ENCODE measurements at places on chromosomes 7 and 10. TPM values are rescaled to one million over a fixed set of nuclear protein-coding genes. Genes with fewer than 3 reads are reported as not detected.

GRCh38 chr10:99412099-99412498 lies 18.3 kb downstream of the GOT1 start:
- no peaks in the 10 kb centered on the region for H3K4me1 ChIP-seq
- H3K4me3 ChIP-seq: no peak overlapping the region
- H3K27me3 ChIP-seq: no peaks in the 10 kb centered on the region
- DNase-seq: no peak

DNA sequence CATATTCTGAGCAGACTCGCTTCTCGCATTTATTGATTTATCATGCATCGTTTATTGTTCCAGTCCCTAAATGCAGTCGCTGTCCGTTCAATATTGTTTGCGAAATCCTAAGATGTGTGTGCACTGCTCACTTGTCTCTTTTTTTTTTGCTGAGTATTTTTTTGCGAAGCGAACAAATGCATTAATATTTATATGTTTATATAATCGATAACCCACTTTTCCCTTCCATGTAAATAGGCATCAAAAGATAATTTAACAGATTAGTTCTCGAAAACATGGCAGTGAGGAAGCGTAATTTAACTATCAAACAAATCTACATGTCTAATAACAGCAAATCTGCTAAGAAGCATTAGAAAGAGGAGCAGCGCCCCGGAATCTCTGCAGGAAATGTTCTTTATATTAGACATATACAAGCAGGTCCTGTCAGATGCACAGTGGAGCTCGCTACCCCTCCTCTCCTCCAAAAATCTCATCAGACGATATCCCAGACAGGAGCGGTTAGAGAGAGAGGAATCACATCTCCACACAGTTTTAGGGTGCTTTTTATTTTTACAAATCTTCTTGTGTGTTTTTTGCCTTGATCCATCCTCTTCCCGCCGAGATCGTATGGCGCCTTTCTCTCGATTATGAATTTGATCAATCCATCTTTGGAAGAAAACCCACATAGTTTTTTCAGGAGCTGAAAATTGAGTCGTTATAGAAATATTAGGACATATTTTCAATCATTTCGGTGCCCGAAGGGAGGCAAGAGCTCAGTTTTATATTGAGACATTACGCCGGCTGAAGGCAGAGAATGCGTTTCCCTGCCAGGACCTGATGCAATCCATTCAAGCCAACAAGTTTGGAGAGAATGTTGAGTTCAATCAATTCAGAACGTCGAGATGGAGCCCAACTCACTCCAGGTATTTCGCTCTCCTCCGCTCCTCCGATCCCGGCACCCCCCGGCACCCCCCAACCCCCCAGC lies at the start of gene ARID5B:
ARID5B (plus strand) TSS at position 871 of the 964 bp plus-strand sequence; CDS start at position 882, 11 bp downstream.
- no peak for DNase-seq
- H3K4me1 ChIP-seq: peaks cover 50% of the 10 kb centered on the region
- no peaks in the 10 kb centered on the region for H3K36me3 ChIP-seq
- H3K4me3 ChIP-seq: peak within 1 kb of the TSS; percentile 75

GRCh38 chr7:133139801-133140200 lies 57.9 kb upstream of the CHCHD3 start:
- no peak overlapping the region for H3K4me3 ChIP-seq
- no peaks in the 10 kb centered on the region for H3K27me3 ChIP-seq

GRCh38 chr7:101164071-101164840 lies 1.1 kb downstream of the VGF start:
- no peak overlapping the region for H3K27ac ChIP-seq
- peak overlapping the region; percentile 45 for H3K4me3 ChIP-seq
- H3K4me1 ChIP-seq: peaks cover 40% of the 10 kb centered on the region
- H3K36me3 ChIP-seq: peaks cover 11% of the 10 kb centered on the region

DNA sequence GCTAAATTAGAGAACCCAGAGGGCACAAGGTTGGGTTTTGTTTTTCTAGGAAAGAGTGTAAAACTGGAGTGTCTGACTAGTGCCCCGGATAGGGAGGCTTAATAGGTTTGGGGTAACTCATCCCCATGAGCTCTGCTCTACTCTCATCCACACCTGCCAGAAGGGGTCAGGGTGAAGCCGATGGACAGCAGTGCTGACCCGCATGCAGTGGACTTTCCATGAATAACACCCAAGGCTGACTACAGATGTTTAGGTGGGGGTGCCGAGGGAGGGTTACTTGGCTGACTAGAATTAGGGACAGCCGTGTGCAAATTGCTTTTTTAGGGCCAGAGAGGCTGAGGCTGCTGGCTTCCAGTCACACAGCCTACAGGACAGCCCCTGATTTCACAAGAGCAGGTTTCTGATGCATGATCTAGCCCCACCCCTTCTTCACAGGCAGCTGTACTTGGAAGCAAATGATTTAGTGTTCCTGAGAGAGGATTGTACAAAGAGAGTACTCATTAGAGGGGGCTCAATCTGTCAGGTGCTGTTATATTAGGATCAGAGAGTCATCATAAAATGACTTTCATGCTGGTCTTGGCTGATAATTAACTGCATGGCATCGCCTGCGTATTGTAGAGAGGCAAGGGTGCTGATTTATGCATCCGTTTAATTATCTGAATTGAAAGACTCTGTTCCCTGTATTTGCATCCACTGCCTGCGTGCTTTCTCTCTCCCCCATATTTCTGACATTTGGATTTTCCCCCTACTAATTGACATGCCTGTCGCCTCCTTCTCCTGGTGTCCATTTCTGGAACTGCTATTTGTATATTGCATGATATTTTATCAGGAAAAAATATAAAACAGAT lies 9.5 kb downstream of the INHBA start:
- H3K27me3 ChIP-seq: peaks cover 12% of the 10 kb centered on the region
- DNase-seq: no peak
- H3K36me3 ChIP-seq: no peaks in the 10 kb centered on the region
- no peaks in the 10 kb centered on the region for H3K4me1 ChIP-seq
- no peak overlapping the region for H3K4me3 ChIP-seq

- no peak for DNase-seq
- H3K36me3 ChIP-seq: no peaks in the 10 kb centered on the region
- no peaks in the 10 kb centered on the region for H3K27me3 ChIP-seq
- no peak within 1 kb of the TSS for H3K27ac ChIP-seq
- no peak within 1 kb of the TSS for H3K4me3 ChIP-seq
- H3K4me1 ChIP-seq: no peaks in the 10 kb centered on the region
Observed at GRCh38 chr7:123601530-123601929, at the start of gene ASB15. ASB15 (plus strand) TSS chr7:123601821; CDS start chr7:123614503, 12,682 bp downstream.

DNA sequence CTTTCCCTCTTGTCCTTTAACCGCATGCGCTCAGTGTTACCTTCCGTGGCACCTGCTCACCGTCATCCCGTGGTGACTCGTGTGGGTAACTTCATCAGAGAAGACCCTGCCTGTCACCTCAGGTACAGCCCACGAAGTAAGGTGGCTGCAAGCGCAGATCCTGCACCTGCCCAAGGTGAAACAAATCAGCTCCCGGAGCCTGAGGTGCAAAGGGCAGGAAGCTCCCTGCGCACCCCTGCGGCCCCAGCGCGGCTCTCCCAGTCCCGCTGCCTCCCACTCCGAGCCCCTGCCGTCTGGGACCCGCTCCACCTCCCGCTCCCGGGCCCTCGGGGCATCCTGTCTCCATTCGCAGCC lies 110.9 kb upstream of the LANCL2 start:
- DNase-seq: no peak
- H3K4me1 ChIP-seq: peaks cover 12% of the 10 kb centered on the region
- H3K27ac ChIP-seq: no peak overlapping the region

DNA sequence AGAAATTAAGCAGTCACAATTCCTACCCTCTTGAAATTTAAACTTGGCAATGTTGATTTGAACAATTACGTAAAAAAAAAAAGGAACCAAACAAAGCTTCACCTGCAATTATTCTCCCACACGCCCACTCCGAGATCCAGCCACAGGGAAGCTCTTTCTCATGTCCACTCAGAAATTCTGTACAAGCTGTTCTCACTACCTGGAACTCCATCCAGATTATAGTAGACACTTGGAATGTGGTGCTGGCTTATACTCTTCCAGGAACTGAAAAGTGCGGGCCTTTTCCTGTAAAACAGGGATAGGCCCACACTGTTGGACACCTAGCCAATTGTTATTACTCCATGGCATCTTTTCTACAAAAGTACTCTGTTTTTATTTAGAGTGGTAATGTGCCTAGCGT lies 20.3 kb upstream of the TOMM7 start:
- H3K27me3 ChIP-seq: no peaks in the 10 kb centered on the region
- H3K27ac ChIP-seq: no peak overlapping the region
- no peaks in the 10 kb centered on the region for H3K36me3 ChIP-seq
- no peak for DNase-seq

DNA sequence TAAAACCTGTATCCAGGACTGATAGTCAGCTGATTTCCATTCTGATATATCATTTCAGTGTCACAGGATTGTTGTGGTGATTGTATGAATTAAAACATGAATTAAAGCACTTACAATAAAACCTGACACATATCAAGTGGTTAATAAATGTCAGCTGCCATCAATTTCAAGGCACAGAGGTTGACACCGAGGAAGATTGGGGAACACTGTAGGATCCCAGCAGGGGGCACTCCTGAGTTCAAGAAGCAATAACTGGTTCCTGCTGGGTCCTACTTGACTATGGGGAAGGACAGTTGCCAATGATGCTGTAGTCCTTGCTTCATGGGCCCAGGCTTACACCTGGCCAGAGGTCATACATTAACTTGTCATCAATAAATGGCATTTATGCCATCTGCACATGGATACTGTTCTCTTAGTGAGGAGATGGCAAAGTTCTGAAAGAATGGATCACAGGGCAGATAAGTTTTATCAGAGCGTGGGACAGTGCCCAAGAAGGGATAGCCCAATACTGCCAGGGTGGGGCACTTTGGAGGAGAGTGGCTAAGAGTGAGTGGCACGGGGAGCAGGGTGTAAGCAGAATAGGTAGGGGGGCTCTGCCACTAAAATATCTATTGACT lies 24.1 kb downstream of the FZD1 start:
- DNase-seq: no peak
- no peak overlapping the region for H3K4me3 ChIP-seq
- peaks cover 7% of the 10 kb centered on the region for H3K4me1 ChIP-seq
- no peaks in the 10 kb centered on the region for H3K27me3 ChIP-seq
- H3K36me3 ChIP-seq: no peaks in the 10 kb centered on the region

GRCh38 chr7:110766864-110767263 lies 324.1 kb upstream of the LRRN3 start:
- DNase-seq: no peak
- H3K4me1 ChIP-seq: no peaks in the 10 kb centered on the region
- H3K27me3 ChIP-seq: no peaks in the 10 kb centered on the region
- H3K36me3 ChIP-seq: no peaks in the 10 kb centered on the region
- no peak overlapping the region for H3K27ac ChIP-seq
- no peak overlapping the region for H3K4me3 ChIP-seq

DNA sequence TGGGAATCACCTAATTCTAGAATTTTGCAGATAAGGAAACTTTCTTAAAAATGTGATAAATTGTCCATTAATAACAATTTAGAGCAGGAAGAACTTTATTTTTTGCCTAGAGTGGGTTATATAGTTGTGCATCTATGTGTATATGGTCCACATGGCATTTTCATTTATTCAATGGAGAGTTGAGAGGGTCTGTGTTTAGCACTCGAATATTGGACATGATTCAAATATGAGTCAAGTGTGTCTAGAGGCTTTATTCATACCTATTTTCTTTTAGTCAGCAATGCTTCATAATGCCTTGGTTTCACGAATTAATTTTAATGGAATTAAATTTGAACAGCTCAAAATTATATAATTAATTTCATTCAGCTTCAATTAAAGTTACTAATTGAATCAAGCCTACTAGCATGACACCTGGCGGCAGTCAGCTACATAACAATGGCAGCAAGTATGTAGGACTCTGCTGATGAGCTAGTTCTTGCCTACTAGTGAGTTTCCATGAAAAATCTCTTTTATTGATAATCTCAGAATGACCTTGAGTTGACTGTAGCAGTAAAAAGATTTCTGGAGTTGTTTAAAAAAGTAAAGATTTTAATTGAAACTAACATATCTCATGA lies 17.7 kb downstream of the MDFIC start:
- H3K4me3 ChIP-seq: no peak overlapping the region
- no peaks in the 10 kb centered on the region for H3K27me3 ChIP-seq
- peaks cover 30% of the 10 kb centered on the region for H3K4me1 ChIP-seq

- peaks cover 98% of the 10 kb centered on the region for H3K36me3 ChIP-seq
- DNase-seq: no peak
- H3K27me3 ChIP-seq: no peaks in the 10 kb centered on the region
- H3K4me3 ChIP-seq: no peak overlapping the region
Observed at GRCh38 chr10:124403548-124403947, 15.2 kb downstream of the OAT start.

DNA sequence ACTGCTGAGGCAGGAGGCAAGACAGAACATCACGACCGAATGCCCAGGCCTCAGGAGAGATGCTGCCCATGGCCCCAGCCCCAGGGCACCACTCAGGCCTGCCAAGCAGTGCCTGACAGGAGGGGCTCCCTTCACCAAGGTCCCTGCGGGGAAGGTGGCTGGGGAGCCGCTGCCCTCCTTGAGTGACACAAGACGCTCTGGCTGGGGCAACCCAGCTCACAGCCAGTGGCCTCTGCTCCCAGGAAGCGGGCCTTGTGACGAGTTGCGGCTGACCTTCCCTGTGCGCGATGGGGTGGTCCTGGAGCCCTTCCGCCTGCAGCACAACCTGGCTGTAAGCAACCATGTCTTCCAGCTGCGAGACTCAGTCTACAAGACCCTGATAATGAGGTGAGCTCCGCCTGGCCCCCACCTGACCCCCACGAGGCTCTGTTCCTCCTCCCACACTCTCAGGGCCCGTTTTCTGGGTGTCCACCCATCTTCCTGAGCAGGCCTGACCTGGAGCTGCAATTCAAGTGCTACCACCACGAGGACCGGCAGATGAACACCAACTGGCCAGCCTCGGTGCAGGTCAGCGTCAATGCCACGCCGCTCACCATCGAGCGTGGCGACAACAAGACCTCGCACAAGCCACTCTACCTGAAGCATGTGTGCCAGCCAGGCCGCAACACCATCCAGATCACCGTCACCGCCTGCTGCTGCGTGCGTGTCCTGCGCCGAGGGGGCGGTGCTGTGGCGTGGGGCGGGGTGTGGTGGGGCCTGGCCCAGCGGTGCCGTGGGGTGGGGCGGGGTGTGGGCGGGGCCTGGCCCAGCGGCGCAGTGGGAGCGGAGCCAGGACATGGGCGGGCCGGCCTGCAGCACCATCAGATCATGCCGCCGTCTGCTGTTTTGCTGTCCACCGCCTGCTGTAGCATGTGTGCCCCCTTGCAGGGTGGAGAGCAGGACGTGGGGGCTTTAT lies 12.8 kb downstream of the ZMIZ2 start:
- H3K4me3 ChIP-seq: no peak overlapping the region
- no peaks in the 10 kb centered on the region for H3K27me3 ChIP-seq
- H3K27ac ChIP-seq: no peak overlapping the region
- H3K36me3 ChIP-seq: peaks cover 100% of the 10 kb centered on the region
- H3K4me1 ChIP-seq: peaks cover 12% of the 10 kb centered on the region

CHAT gene
- not detected for total RNA-seq
